ENCODE measurements at places on chromosomes 3 and 15.
A peak's percentile ranks its signal among the peaks of the same experiment; 100 is the strongest.

GRCh38 chr15:66670762-66671580 is 31.1 kb upstream of the SMAD6 start:
- DNase-seq = peak; percentile 68

DNA sequence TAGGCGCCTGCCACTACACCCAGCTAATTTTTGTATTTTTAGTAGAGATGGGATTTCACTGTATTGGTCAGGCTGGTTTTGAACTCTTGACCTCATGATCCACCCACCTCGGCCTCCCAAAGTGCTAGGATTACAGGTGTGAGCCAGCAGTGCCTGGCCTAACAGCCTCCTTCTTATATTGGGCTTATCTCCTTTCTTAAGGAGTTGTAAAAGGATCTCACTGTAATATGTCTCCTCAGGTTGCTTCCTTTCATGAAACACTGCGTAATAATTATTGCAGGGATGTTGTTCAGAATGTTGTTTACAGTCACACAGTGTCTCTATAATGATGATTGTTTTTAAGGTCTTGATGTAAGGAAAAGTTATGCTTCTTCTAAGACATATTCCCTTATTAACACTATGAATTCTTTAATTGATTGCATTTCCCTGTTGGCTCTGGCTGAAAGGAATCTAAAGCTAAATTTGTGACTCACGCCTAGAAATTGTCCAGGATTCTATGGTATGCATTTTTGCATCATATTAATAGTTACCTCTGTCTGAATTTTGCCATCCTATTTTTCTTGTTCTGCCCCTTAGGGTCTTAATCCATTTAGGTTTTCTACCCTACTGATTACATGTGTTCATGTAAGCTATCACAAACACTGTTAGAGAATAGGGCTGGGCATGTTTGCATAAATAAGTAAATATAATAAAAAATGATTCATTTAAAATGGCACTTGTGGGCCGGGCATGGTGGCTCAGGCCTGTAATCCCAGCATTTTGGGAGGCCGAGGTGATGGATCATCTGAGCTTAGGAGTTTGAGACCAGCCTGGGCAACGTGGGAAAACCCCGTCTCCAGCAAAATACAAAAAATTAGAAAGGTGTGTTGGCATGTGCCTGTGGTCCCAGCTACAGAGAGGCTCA is 24.5 kb upstream of the RNF111 start:
- DNase-seq = peak; percentile 32

DNA sequence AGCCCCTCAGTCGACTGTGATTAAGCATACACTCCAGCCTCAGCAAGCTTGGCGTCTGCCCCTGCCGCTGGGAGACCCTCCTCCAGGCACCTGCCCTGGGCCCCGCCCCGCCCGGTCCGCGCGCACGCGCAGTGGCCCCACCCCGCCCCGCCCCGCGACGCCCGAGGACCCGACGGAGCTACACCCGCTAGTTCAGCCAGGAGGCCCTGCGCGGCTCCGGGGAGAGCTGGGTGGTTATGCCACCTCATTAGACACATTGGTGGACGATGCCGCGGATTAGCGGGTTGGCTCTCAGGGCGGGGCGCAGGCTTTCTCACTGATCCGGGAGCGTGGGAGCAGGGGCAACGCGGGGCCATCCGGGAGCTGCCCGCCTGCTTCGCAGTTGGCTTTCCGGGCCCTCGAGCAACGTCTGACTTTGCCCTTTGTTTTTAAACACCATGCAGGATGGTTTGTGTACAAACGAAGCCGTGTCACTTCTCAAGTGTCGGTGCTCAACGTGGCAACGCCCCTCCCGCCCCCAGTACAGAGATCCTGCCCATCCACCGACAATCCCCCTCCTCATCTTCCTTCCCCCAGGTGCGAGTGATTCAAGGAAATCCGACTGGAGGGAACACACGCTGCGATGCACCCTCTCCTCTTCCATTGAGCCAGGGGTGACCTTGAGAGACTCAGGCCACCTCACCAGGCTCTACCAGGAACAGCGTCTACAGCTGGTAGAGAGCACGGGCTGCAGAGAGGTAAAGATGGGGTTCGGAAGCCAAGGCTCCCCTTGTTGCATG is 109.3 kb downstream of the SHQ1 start:
- DNase-seq = peak; percentile 24

DNA sequence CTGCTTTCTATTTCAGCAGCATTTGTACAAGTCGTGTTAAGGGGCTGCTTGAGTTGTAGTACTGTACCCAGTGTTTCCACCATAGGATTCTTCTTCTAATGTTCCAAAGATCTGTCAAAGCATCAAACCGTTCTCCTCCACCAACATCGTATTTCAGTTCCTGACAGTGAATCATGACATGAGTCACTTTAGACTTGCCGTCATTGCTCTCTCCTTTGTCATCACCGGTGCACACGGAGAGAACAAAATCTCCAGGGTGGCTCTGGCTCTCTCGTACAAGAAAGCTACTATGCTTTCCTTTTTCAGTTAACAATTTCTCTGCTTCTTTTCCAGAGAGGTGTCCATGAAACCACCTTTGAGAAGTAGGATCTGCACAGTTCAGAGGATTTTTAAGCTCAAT is 270.9 kb upstream of the CCDC54 start:
- DNase-seq = peak; percentile 47

- no peak for DNase-seq
Observed at GRCh38 chr3:176969506-176969905, 227.8 kb downstream of the TBL1XR1 start.

- DNase-seq = no peak
Observed at GRCh38 chr3:163481738-163482137, 1596.6 kb downstream of the SI start.

DNA sequence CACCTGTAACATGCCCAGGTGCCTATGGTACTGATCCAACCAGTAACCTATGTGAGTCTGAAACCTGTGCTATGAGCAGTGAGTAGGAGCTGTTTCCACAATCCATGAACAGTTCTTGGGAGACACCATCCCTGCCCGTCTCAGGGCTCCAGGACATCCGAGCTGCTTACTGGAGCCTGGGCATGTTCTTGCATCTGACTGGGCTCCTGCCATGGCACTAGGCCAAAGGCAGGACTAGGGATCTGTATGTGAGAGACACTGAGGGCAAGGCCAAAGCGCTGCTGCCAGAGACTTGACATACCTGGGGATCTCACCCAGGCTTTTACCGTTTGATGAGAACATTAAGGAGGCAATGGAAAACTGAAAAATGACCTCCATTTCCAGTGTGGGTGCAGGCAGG is 59.8 kb downstream of the WDR76 start:
- no peak for DNase-seq

- DNase-seq = no peak
Observed at GRCh38 chr15:55740981-55741832, 1.7 kb downstream of the PRTG start.

GRCh38 chr3:56732109-56732508 is 49.0 kb upstream of the TASOR start:
- no peak for DNase-seq

GRCh38 chr15:41894251-41894790 is 468 bp upstream of the SPTBN5 start:
- no peak for DNase-seq

DNA sequence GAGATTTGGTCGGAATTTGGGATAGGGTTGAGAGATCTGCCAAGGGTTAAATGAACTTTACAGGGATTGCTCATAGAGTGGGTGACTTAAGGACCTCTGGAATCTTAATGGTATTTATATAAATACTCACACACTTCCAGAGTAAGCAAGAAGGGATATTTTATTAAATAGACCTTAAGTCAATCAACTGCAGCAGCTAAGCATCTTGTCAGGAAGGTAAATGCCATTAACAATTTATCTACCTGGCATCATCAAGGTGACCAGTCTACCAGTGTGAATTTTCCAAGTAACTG is 123.9 kb downstream of the FEZF2 start:
- no peak for DNase-seq

DNA sequence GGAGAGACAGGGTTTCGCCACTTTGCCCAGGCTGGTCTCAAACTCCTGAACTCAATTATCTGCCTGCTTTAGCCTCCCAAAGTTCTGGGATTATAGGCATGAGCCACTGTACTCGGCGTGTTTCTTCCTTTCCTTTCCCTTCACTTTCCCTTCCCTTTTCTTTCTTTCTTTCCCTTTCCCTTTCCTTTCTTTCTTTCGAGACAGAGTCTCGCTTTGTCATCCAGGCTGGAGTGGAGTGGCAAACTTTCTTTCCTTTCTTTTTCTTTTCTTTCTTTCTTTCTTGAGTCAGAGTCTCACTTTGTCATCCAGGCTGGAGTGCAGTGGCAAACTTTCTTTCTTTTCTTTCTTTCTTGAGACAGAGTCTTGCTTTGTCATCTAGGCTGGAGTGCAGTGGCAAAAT is 17.4 kb upstream of the LDHAL6B start:
- no peak for DNase-seq

- DNase-seq = no peak
Observed at GRCh38 chr3:194801461-194802432, 116.1 kb downstream of the FAM43A start.

GRCh38 chr3:57545636-57546268 is 1.6 kb upstream of the DNAH12 start:
- no peak for DNase-seq

DNA sequence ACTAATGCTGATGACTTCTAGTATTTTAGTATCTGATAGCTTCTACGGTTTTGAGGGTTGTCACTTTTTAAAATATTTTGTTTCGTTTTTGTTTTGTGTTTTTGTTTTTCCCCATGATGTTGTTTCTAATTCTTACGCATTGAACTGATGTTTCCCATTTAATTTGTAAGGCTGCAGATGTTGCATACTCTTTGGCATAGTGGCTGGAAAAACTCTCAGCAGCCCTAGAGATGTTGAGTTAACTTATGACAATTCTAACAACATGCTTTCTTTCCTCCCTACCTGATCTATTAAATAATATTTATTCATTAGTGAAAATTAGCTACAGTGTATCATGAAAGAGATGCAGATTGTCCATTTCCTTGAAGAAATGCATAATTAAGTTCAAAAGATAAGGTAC is 559.3 kb upstream of the GRM7 start:
- no peak for DNase-seq

DNA sequence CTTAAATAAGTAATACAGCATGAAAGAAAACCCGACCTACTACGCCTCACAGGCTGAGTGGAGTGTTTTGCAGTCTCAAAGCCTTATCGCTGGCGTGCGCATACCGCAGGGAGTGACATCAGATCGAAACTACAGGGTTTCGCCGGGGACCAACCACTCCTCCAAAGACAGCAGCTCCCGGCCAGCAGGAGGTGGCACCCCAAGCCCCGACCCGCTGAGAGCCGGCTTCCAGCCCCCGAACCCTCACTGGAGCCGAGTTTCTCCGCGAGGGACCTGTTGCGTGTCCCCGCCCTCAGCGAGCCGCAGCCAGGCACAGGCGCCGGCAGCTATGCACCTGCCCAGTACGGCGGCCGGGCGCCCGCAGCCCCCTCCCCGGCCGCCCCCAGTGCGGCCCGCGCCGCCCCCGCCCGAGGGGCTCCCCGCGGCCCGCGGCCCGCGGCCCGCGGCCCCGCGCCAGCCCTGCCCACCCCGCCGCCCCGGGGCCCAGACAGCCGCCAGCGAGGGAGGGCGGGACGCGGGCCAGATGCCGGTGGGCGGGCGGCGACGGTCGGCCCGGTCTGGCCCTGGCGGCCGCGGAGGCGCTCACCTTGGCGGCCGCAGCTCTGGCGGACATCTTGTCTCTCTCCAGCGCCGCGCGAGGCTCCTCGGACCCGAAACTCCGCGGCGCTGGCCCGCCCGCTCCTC is 710 bp downstream of the TJP1 start:
- DNase-seq = peak; percentile 87

GRCh38 chr3:90241481-90241880 is 1134.1 kb downstream of the EPHA3 start:
- peak; percentile 1 for DNase-seq

- no peak for DNase-seq
Observed at GRCh38 chr3:162014284-162014683, 517.7 kb downstream of the OTOL1 start.

DNA sequence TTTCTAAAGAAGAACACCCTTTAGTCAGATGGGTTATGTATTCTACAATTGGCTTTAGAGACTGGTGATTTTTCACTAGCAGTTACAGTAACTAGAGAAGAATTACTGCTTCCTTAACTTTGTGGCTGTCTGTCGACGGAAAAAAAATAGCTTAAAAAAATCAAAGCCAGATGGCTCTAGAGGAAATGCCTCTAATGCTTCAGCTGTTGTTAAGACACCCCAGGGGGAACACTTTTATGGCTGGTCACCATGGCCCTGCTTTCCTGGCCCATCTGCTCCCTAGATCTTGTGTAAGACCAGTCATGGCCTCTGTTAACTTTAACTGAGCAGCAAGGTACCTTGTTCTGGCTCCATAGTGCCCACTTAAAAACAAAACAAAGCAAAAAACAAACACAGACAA is 198.6 kb upstream of the PLSCR5 start:
- DNase-seq = no peak

- DNase-seq = peak; percentile 27
Observed at GRCh38 chr3:52097851-52098507, 41.6 kb upstream of the DUSP7 start.

DNA sequence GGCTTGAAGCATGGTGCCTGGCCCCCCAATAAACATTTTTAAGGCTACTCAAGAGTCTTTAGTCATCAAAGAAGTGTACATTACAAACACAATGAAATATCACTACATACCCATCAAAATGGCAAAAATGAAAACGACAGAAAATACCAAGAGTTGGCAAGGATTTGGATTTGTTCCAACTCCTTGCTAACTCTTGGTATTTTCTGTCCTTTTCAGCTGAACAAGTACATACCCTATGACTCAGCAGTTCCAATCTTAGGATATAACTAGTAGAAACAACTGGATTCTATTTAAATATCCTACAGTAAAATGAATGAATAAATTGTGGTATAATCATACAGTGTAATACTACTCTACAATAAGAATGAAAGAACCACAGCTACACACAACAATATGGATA is 25.1 kb upstream of the GABPB1 start:
- no peak for DNase-seq

DNA sequence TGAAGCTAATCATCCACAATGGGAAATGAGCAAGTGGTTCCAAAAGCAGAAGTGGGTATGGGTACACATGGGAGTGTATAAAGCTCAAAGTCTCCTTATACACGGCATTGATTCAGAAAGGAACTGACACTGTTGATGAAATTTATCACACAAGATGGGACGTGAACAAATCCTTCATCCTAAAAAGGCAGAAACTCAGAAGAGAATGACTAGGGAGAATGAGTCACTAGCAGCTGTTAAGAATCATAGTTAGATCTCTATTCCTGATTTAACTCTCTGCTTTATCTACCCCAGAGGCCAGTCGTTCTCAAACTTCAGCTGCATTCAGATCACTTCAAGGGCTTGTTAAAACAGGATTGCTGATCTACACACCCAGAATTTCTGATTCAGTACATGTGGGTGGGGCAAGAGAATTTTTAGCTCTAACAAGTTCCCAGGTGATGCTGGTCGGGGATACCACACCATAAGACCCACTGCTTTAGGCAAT is 97.7 kb upstream of the PHLDB2 start:
- DNase-seq = peak; percentile 100

GRCh38 chr3:171311784-171312183 is 148.4 kb downstream of the TNIK start:
- no peak for DNase-seq

DNA sequence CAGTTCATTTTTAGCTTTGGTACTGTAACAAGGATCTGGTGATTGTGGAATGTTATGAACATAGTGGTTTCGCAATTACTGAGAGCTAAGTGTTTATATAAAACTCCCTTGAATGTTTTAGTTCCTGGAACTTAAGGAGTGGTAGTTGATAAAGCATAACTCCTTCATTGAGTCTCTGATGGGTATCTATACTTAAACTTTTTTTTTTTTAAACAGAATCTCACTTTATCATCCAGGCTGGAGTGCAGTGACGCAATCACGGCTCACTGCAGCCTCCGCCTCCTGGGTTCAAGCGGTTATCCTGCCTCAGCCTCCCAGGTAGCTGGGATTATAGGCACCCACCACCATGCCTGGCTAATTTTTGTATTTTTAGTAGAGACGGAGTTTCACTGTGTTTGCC is 11.3 kb downstream of the PRKCI start:
- DNase-seq = peak; percentile 63

Data from bronchial epithelial cell (primary cell).